CD4-positive, CD25-positive, alpha-beta regulatory T cell (primary cell): ENCODE measurements at places on chromosomes 12 and 14.

DNA sequence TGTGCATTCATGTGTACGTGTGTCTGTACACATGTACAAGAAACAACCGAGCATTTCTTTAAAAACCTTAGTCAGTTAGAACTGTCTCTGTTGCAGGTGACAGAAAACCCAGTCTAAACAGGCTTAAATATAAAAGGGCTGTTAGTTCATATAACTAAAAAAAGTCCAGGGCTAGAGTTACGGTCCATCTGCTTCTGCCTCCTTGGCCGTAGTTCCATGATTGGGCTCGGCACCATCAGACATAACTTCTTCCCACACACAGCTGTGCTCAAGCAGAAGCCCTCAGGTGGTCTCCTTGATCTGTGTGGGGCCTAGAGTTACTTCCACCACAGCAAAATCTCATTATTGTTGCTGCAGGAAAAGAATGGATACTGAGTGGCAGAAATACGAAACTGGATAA is 34.6 kb downstream of the CKB start:
- DNase-seq: no peak
- H3K4me1 ChIP-seq: no peaks in the 10 kb centered on the region
- H3K4me3 ChIP-seq: no peak overlapping the region
- H3K27ac ChIP-seq: no peak overlapping the region
- peaks cover 72% of the 10 kb centered on the region for H3K36me3 ChIP-seq
- no peaks in the 10 kb centered on the region for H3K27me3 ChIP-seq

GRCh38 chr12:69966409-69966808 is 141.4 kb downstream of the MYRFL start:
- H3K27ac ChIP-seq: no peak overlapping the region
- no peak for DNase-seq

DNA sequence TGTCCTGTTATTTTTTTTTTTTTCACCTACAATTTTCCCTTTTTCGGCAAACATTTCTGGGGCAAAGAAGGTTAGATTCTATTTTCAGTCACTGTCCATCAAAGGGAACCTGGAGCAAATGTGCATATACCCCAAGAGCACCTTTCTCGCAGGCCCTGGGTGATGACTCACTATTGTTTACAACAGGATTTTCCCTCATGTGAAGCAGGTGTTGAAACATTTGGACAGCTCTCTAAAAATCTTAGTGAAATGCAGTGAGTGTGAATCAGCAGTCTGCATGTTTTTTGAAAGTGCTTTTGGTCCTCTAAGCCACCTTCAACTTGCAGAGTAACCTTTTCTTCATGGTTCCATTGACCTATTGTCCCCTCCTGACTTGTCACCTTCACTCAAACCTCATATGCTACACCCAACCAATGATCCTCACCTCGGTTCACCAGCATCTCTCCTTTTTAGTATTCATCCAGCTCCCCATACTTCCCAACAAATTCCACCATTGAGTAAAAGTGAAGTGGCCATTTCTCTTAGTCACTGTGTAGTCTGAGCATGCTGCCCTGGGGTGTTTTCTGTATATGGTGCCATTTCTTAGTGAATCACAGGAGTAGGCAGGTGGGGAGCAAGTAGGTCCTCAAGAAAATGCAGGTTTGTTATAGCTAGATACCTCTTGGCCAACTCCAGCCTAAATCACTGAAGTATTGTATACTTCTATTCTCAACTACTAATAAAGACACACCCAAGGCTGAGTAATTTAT is 260.2 kb downstream of the BMP4 start:
- no peaks in the 10 kb centered on the region for H3K27me3 ChIP-seq
- no peak overlapping the region for H3K27ac ChIP-seq
- H3K4me3 ChIP-seq: no peak overlapping the region
- H3K36me3 ChIP-seq: no peaks in the 10 kb centered on the region
- H3K4me1 ChIP-seq: no peaks in the 10 kb centered on the region
- DNase-seq: no peak

GRCh38 chr12:78407722-78408121 is 456.9 kb upstream of the SYT1 start:
- no peak overlapping the region for H3K4me3 ChIP-seq
- DNase-seq: no peak
- H3K36me3 ChIP-seq: no peaks in the 10 kb centered on the region
- no peak overlapping the region for H3K27ac ChIP-seq
- H3K4me1 ChIP-seq: no peaks in the 10 kb centered on the region
- no peaks in the 10 kb centered on the region for H3K27me3 ChIP-seq

DNA sequence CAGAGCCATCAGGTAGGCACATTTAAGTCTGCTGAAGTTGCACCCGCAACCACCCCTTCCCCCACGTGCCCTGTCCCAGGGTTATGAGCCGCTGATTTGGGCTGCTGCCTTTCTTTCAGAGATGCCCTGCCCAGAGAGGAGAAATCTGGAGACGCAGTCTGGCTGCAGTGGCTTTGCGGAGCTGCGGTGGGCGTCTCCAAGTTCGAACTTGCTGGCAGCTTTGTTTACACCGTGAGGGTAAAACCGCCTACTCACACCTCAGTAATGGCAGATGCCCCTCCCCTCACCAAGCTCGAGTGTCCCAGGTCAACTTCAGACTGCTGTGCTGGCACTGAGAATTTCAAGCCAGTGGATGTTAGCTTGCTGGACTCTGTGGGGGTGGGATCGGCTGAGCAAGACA is 14.7 kb downstream of the PTCSC3 start:
- H3K27ac ChIP-seq: no peak overlapping the region
- H3K27me3 ChIP-seq: no peaks in the 10 kb centered on the region
- no peak for DNase-seq
- no peaks in the 10 kb centered on the region for H3K36me3 ChIP-seq
- no peak overlapping the region for H3K4me3 ChIP-seq

GRCh38 chr12:9390761-9391160 is 182.6 kb upstream of the PZP start:
- no peak for DNase-seq
- H3K36me3 ChIP-seq: no peaks in the 10 kb centered on the region
- H3K27ac ChIP-seq: no peak overlapping the region
- H3K4me3 ChIP-seq: no peak overlapping the region

DNA sequence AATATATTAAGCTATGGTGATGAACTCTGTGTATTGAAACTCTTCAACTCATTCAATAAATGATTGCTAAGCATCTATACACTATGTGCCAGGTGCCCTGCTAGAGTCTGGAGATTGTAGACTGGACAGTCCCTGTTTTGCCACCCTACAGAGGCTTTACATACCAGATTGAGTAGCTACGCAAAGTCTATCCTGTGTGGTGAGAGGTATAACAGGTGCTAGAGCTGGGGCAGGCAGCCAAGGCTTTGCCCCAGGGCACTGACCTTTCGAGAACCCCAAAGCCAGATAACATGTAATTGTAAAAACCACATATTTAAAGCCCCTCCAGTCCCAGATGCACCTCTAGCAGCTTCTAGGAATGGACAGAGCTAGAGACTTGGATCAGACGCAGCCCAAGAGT is 52.8 kb downstream of the PPM1H start:
- H3K27me3 ChIP-seq: no peaks in the 10 kb centered on the region
- no peak overlapping the region for H3K4me3 ChIP-seq
- no peaks in the 10 kb centered on the region for H3K36me3 ChIP-seq
- H3K4me1 ChIP-seq: no peaks in the 10 kb centered on the region
- no peak for DNase-seq
- H3K27ac ChIP-seq: no peak overlapping the region

DNA sequence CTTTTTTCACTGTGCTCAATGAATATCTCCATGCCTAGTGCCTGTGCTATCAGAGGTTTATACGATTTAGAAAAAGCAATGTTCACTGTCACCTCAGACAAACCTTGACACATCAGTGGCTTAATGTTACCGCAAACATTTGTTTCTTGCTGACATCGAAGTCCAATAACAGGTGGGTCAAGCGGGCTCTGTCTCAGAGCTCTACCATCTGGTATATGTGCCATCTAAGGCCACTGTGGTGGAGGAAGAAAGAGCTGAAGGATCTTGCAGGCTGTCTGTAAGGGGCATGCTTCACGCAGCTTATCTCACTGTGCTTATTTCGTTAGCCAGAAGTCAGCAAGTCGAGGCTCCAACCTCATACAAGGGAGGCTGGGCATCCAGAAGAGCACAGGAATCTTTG is 189.5 kb upstream of the NTF3 start:
- H3K4me3 ChIP-seq: no peak overlapping the region
- H3K27me3 ChIP-seq: no peaks in the 10 kb centered on the region
- no peak for DNase-seq
